Smooth muscle cell of trachea (primary cell): ENCODE measurements at places on chromosomes 6 and 20. TPM values are rescaled to one million over a fixed set of nuclear protein-coding genes. Genes with fewer than 3 reads are reported as not detected.

The RFX6 gene
- total RNA-seq: not detected in 2 replicates

The TRIM10 gene
- total RNA-seq: not detected in 2 replicates

The CD109 gene
- total RNA-seq: 34.1 and 98.2 TPM in 2 replicates

The DEFB119 gene
- not detected in 2 replicates for total RNA-seq

The EMILIN3 gene
- under 0.01 and 0.29 TPM in 2 replicates for total RNA-seq

The TMEM244 gene
- total RNA-seq: not detected in 2 replicates

The CGAS gene
- 4.1 and 6.5 TPM in 2 replicates for total RNA-seq

The NKAPL gene
- total RNA-seq: 0.73 and 2.2 TPM in 2 replicates

The TAAR1 gene
- total RNA-seq: not detected in 2 replicates

The E2F3 gene
- 3.6 and 4.9 TPM in 2 replicates for total RNA-seq

The CGA gene
- not detected in 2 replicates for total RNA-seq

The MLN gene
- total RNA-seq: not detected in 2 replicates

The IMPG1 gene
- total RNA-seq: not detected in 2 replicates

The LY86 gene
- total RNA-seq: not detected in 2 replicates

The APCDD1L gene
- total RNA-seq: 3.6 and 17.5 TPM in 2 replicates

The WFDC10A gene
- not detected in 2 replicates for total RNA-seq

The OLIG3 gene
- total RNA-seq: 0.17 TPM in 1 of 2 replicates, not detected in the other

The DPPA5 gene
- not detected in 2 replicates for total RNA-seq

The SLC12A5 gene
- 0.17 TPM in 1 of 2 replicates, not detected in the other for total RNA-seq

The SLC22A7 gene
- total RNA-seq: not detected in 2 replicates

The TPD52L1 gene
- 4.9 and 10.8 TPM in 2 replicates for total RNA-seq

The TMEM63B gene
- 30.8 and 55.9 TPM in 2 replicates for total RNA-seq

The LY6G5B gene
- 3.2 and 3.8 TPM in 2 replicates for total RNA-seq

The SALL4 gene
- total RNA-seq: 0.15 and 0.17 TPM in 2 replicates

The SOBP gene
- 8.8 and 13.7 TPM in 2 replicates for total RNA-seq

The OPRL1 gene
- total RNA-seq: 1.9 and 5.8 TPM in 2 replicates

The MDC1 gene
- total RNA-seq: 5.3 and 10.9 TPM in 2 replicates

The POLR3F gene
- 11.5 and 18.0 TPM in 2 replicates for total RNA-seq

The RIPPLY2 gene
- total RNA-seq: 0.29 and 0.66 TPM in 2 replicates

The NKAIN2 gene
- not detected in 2 replicates for total RNA-seq

The RAD21L1 gene
- total RNA-seq: under 0.01 TPM in 1 of 2 replicates, not detected in the other

The TBX18 gene
- total RNA-seq: 28.1 and 55.7 TPM in 2 replicates

The CCND3 gene
- 13.8 and 18.2 TPM in 2 replicates for total RNA-seq

The HCK gene
- total RNA-seq: not detected in 2 replicates

The SAPCD1 gene
- total RNA-seq: 1.3 and 1.9 TPM in 2 replicates

The STX16 gene
- total RNA-seq: 47.1 and 52.9 TPM in 2 replicates

The TPBG gene
- total RNA-seq: 69.0 and 71.4 TPM in 2 replicates
